SJSA1 (cell line): ENCODE measurements at places on chromosomes 7 and 10.

GRCh38 chr7:128932862-128933179 is 4.9 kb upstream of the IRF5 start:
- no peak overlapping the region for H3K27ac ChIP-seq
- peaks cover 1% of the 10 kb centered on the region for H3K4me1 ChIP-seq
- no peak for DNase-seq

GRCh38 chr10:2798336-2799022 is 268.9 kb upstream of the PFKP start:
- peaks cover 3% of the 10 kb centered on the region; the same call in 1 of the 2 replicates for H3K27me3 ChIP-seq
- H3K4me1 ChIP-seq: no peaks in the 10 kb centered on the region

DNA sequence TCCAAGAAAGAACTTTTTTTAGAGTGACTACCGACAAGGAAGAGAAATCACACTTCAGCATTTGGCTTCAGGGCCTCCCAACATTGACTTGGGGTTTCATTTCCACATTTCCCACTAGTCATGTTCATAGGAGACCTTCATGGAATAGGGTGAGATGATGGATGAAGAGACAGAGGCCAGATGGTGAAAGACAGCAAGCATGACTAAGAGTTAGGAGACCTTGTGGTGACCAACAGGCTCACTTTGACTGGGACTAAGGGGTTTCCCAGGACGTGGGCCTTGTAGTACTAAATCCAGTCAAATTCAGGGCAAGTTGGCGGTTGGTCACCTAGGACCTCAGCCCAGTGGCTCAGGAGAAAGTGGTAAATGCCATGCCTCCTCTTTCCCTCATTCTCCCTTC is 3.0 kb upstream of the GIMAP5 start:
- no peaks in the 10 kb centered on the region for H3K4me1 ChIP-seq
- no peak for DNase-seq
- no peak overlapping the region for H3K4me3 ChIP-seq

- peaks cover 20% of the 10 kb centered on the region for H3K4me1 ChIP-seq
- no peak overlapping the region for H3K27ac ChIP-seq
- no peak for DNase-seq
- H3K4me3 ChIP-seq: no peak overlapping the region
- H3K27me3 ChIP-seq: no peaks in the 10 kb centered on the region
Measured at GRCh38 chr10:80544316-80544953, 6.7 kb downstream of the SH2D4B start.

DNA sequence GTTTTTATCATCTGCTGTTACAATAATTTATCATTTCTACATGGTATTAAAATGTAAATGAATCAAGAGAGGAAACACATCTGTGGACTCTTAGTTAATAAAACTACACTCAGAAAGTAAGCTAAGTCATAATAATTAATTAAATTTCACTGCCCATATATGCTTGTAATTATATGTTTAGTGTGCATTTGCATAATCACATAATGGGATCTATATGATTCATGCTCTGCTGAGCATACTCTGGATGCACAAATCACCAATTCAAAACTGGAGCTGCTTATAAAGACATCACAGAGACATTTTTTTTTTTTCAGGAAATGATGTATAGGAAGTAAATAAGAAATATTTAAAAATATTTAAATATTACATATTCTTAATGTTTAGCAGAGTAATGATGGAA is 151.6 kb upstream of the STEAP4 start:
- H3K27ac ChIP-seq: no peak overlapping the region
- DNase-seq: no peak
- H3K4me1 ChIP-seq: no peaks in the 10 kb centered on the region

DNA sequence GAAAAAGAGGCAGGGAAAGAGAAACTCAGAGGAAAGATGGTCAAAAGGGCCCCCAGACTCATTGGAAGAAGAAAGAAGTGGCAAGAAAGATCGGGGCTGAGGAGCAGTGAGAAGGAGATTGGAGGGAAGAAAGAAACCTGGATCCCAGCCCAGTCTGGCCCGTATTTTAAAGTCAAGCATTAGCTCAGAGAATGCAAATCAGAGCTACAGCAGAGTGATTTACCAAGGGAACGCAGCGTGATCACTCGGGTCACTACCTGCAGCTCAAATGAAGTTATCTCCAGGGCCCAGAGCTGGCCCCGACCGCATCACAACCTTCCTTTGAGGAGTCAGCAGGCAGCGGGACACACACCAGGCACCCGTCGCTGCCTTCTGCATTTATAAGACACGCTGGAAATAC is 72.8 kb downstream of the CARD11 start:
- no peak overlapping the region for H3K27ac ChIP-seq
- no peaks in the 10 kb centered on the region for H3K4me1 ChIP-seq
- no peaks in the 10 kb centered on the region for H3K36me3 ChIP-seq
- no peak for DNase-seq
- no peaks in the 10 kb centered on the region for H3K27me3 ChIP-seq

- no peak overlapping the region for H3K4me3 ChIP-seq
- no peaks in the 10 kb centered on the region for H3K36me3 ChIP-seq
- no peaks in the 10 kb centered on the region for H3K27me3 ChIP-seq
- H3K27ac ChIP-seq: no peak overlapping the region
Measured at GRCh38 chr10:32141018-32141807, 85.0 kb upstream of the KIF5B start.

GRCh38 chr7:41256186-41256945 is 446.5 kb downstream of the INHBA start:
- H3K4me1 ChIP-seq: peaks cover 13% of the 10 kb centered on the region
- H3K27ac ChIP-seq: peak overlapping the region; percentile 65
- DNase-seq: peak; percentile 41
- H3K27me3 ChIP-seq: no peaks in the 10 kb centered on the region
- no peaks in the 10 kb centered on the region for H3K36me3 ChIP-seq

GRCh38 chr10:119206603-119207365 is 587 bp upstream of the GRK5 start:
- DNase-seq: peak; percentile 69
- peaks cover 60% of the 10 kb centered on the region for H3K4me1 ChIP-seq
- peak overlapping the region; percentile 94 for H3K27ac ChIP-seq
- no peaks in the 10 kb centered on the region for H3K27me3 ChIP-seq
- peak overlapping the region; percentile 97 for H3K4me3 ChIP-seq

GRCh38 chr7:157723205-157723604 is 386.4 kb downstream of the DNAJB6 start:
- H3K27me3 ChIP-seq: no peaks in the 10 kb centered on the region
- no peak overlapping the region for H3K27ac ChIP-seq
- DNase-seq: no peak
- no peaks in the 10 kb centered on the region for H3K36me3 ChIP-seq
- no peaks in the 10 kb centered on the region for H3K4me1 ChIP-seq

GRCh38 chr10:17196573-17196972 is 4.9 kb downstream of the TRDMT1 start:
- peaks cover 20% of the 10 kb centered on the region for H3K4me1 ChIP-seq
- H3K4me3 ChIP-seq: no peak overlapping the region
- 0 out of 2 replicates have a peak, but pooled peaks cover 2% of the 10 kb centered on the region for H3K36me3 ChIP-seq

GRCh38 chr10:110003524-110003885 is 4.3 kb upstream of the ADD3 start:
- no peak overlapping the region for H3K4me3 ChIP-seq
- no peak for DNase-seq
- no peaks in the 10 kb centered on the region for H3K27me3 ChIP-seq
- peaks cover 12% of the 10 kb centered on the region for H3K4me1 ChIP-seq
- H3K27ac ChIP-seq: no peak overlapping the region

DNA sequence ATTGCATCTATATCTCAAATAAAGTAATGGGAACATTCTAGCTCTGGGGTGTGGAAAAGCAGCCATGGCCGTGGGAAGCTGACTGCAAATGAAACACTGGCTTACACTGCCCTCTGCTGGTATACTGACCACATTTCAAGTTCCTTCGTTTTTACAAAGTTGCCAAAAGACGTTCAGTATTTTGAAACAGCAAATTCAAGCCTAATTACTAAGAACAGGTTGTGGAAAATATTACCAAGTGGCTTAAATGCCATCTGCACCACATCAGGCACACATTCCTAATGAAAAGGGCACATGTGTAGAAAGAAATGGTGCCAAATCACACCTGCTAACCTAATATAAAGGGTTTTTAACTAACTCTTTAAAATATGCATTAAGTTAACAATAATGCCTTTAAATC is 83.9 kb downstream of the JAZF1 start:
- H3K27ac ChIP-seq: no peak overlapping the region
- no peak overlapping the region for H3K4me3 ChIP-seq
- 0 out of 2 replicates have a peak, but pooled peaks cover 6% of the 10 kb centered on the region for H3K36me3 ChIP-seq
- H3K4me1 ChIP-seq: peaks cover 2% of the 10 kb centered on the region

DNA sequence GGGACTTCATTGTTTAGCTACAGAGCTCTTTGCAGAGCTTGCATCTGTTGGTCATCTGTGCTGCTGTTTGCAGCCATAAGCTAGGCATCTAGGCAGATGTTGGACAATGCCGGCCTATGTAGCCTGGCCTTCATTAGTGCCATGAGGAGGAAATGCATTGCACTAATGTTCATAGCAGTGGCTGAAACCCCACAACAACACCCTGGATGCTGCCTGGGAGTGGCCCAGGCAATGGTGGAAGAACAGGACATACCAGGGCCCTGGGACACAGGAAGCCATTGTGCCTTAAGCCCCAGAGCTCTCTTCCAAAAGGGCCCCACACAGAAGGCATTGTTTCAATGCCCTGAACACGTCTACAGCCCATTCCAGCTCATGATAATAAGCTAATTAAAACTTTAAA is 131.5 kb upstream of the LYZL1 start:
- no peak for DNase-seq
- no peaks in the 10 kb centered on the region for H3K36me3 ChIP-seq
- no peak overlapping the region for H3K4me3 ChIP-seq
- H3K4me1 ChIP-seq: peaks cover 22% of the 10 kb centered on the region
- no peak overlapping the region for H3K27ac ChIP-seq

DNA sequence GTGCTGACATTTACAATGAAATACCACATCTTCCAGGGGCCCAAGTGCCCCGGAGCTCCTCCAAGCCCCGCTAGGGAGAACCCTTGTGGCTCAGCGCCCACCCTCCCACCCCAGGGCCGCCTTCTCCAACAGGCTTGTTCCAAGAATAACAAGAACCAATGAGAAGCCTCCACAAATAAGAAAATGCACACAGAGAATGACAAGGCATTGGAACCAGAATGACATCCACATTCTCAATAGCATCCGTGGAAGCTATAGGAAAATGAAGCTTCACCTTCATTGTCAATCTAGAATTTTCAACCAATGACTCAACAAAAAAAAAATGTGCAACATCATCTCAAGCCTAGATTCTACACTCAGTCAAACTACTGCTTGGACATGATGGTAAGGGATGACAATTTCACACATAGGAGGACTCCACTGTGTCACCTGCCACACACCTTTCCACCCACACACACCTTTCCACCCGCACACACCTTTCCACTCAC is 50.4 kb upstream of the PPP2R2D start:
- no peaks in the 10 kb centered on the region for H3K27me3 ChIP-seq
- DNase-seq: no peak
- no peaks in the 10 kb centered on the region for H3K36me3 ChIP-seq

DNA sequence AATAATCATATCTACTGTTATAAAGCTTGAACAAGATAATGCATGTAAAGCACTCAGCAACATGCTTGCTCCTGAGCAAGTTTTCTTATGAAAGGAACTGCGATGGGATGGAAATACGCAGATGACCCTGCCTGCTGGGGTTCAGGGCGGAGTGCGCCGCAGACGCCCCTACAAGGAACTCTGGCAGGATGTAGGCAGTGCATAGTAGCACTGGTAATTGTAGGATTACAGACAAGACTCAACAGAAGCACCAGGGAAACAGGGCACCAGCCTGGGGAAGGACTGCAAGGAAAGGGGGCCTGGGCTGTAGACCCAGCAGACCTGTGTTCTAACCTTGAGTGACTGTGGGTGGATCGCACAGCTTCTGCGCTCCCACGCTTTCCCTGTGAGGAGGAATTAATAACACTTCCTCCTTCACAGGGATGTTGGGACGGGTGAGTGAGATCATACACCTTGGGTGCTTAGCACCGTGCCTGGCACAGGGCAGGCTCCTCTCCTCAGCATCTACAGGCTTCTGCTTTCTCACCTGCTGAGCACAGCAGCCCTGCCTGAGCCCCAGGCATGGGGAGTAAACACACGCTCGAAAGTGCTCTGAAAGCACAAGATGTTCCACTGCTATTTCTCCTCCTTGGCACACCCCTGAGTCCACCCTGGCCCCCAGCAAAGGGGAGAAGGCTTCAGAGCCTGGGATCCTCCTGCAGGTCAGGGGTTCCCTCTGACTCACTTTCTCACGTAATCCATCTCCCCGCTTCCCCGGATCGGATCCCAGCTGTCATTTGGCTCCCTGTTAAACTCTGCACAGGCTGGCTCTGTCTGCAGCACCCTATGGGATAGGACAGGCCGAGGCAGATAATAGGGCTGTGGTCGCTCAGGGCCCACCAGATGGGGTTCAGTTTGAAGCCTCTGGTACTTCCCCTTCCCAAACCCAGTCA is 19.2 kb downstream of the ITPRIP start:
- DNase-seq: no peak
- no peaks in the 10 kb centered on the region for H3K27me3 ChIP-seq
- no peak overlapping the region for H3K27ac ChIP-seq
- no peak overlapping the region for H3K4me3 ChIP-seq

DNA sequence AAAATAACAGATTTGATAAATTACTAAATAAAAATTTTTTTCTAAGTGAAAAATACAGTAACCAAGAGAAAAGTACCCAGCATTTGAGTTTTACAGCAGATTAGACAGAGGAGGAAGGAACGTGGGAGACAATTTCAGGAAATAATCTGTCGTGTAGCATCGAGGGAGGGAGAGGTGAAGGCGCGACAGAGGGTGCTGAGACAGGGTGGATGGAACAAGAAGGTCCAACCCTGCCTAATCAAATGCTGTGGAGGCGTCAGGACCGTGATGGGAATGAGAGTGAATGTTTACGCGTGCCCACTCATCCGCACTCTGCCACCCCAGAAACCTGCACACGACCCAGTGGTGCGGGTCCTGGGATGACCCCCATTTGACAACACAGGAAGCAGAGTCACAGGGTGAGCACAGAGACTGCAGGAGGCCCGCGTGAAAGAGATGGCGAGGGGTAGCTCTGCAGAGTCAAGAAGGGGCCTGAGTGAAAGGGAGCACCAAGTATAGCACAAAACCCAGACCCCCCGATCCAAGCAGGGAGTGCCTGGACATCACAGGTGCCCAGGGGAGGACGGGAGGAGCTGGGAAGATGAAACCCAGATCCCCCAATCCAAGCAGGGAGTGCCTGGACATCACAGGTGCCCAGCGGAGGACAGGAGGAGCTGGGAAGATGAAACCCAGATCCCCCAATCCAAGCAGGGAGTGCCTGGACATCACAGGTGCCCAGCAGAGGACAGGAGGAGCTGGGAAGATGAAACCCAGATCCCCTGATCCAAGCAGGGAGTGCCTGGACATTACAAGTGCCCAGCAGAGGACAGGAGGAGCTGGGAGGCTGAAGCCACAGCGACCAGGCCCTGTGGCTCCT is 558.9 kb downstream of the DNAJB6 start:
- no peak for DNase-seq
- no peak overlapping the region for H3K27ac ChIP-seq
- no peaks in the 10 kb centered on the region for H3K4me1 ChIP-seq
